ENCODE measurements at places on chromosomes 6 and 20.

- DNase-seq = no peak
Observed at GRCh38 chr20:31547720-31548298, 33.6 kb downstream of the HM13 start.

DNA sequence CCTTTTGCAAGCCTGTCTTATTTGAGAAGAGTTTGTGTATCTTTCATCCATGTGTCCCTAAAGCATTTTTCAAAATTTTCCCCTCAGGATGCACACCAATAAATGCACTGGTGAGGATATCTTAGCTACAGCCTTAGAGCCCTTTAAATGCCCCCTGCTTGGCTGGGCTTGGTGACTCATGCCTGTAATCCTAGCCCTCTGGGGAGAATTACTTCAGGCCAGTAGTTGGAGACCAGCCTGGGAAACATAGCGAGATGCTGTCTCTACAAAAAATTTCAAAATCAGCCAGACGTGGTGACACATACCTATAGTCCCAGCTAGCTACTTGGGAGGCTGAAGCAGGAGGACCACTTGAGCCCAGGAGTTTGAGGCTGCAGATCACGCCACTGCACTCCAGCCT, 33.8 kb upstream of the PLCB4 start:
- DNase-seq = no peak

- peak; percentile 5 for DNase-seq
Observed at GRCh38 chr6:33249732-33250630, 21.7 kb downstream of the VPS52 start.

- DNase-seq = no peak
Observed at GRCh38 chr6:132506869-132507808, 5.8 kb downstream of the STX7 start.

DNA sequence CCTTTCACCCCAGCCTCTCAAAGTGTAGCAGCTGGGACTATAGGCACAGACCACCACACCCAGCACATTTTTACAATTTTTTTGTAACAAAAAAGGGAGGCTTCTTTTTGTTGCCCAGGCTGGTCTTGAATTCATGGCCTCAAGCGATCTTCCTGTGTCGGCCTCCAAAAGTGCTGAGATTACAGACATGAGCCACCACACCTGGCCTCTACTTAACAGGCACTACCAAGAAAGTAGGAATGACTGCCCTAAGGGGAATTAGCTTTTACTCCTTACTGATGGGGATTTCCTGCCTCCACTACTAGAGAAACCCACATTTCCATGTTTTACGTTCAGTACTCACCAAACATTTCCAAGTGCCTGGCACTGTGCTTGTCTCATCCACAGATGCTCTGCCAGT, 109.6 kb downstream of the CARMIL1 start:
- DNase-seq = no peak

DNA sequence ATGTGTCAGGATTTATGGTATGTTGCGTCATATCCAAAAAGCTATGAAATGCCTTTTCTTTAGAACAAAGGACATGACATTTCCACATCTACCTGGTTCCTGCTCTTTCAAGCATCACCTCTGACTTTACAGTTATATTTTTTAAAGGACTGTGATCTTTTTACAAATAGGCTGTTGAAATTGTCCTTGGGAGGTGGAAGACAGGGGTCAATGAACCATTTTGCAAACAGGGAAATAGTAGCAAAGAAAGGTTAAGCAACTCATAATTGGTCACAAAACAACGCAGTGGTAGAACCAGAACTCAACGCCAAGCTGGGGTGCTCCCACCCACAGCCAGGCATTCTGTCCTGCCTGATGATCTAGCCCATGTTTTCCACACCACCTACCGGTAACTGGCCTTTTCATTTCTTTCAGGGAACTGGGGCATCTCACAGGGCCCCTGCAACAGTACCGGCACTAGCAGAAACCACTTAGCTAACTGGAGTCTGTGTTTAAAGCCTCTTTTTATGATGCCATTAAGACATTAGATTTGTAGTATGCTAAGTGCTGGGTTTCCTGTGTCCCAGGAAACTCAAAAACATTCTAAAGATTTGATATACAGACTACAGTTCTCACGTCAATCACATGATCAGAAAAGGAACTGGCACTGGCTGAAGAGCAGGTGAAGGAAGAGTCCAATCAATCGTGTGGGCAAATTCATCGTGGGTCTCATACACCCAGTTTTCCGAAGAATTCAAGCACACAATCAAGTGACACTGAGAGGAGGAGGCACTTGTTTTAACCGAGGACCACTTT, 13.9 kb downstream of the ZNF217 start:
- no peak for DNase-seq

- DNase-seq = peak; percentile 23
Observed at GRCh38 chr6:159984268-159984786, 15.4 kb downstream of the IGF2R start.

DNA sequence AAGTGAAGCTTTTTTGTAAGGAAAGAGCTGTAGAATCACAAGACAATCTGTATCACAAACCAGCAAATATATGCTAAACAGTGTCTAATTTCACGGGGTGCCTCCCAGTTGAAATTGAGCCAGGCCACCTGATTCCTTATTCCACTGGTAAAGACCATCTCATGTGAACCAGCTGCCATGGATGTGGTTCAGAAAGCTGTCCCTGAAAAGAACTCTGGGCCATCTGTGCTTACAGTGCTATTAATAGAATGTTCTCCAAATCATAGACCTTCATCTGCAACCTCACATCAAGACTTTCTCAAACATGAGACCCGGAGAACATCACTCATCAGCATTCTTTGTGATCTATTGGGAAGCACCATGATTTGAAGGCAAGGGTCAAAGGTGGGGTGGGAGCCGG, 89.7 kb downstream of the FBXO5 start:
- no peak for DNase-seq

- no peak for DNase-seq
Observed at GRCh38 chr6:27771235-27771634, 141.0 kb downstream of the OR2B2 start.

Data from left forelimb (tissue), 1 donor.